Spleen (tissue), 13 donors: ENCODE measurements at places on chromosomes 12 and 14.

GRCh38 chr12:129670256-129670920, 233.4 kb downstream of the TMEM132D start:
- DNase-seq: no peak

DNA sequence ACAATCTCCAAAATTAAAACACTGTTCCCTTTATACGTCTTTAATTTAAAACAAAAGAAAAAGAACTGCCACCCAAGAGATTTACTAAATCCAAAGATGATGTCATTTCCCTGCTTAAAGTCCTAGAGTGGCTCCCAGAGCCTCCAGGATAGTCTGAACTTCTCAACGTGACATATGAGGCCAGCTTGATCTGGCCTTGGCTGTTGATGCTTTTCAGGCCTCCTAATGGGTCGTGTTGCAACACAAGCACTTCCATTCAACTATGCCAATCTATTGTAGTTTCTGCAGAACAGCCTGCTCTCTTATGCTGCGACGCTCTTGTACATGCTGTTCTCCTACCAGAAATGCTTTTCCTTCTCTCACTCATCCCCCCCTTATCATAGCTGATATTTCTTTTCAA, 35.7 kb downstream of the LGR5 start:
- no peak for DNase-seq

DNA sequence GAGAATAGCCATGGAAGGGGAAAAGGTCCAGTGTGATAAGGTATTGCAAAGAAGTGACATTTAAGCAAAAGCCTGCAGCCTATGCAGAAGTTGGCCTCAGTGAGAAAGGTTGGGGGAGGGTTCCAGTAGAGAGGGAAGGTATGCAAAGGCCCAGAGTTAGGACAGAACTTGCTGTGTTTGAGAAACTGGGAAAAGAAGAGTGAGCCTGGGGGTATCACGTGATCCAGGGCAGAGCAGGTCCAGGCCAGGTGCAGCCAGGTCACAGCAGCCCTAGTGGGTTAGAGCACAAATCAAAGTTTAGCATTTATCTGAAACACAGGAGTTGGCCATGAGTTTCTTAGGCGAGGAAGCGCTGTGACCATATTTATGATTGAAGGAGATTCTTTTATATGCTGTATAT, 1.6 kb downstream of the SERPINA5 start:
- no peak for DNase-seq

GRCh38 chr14:52741865-52742264, 11.9 kb downstream of the STYX start:
- no peak for DNase-seq

- DNase-seq: no peak
Measured at GRCh38 chr14:68399971-68400370, 392.9 kb downstream of the ZFP36L1 start.

DNA sequence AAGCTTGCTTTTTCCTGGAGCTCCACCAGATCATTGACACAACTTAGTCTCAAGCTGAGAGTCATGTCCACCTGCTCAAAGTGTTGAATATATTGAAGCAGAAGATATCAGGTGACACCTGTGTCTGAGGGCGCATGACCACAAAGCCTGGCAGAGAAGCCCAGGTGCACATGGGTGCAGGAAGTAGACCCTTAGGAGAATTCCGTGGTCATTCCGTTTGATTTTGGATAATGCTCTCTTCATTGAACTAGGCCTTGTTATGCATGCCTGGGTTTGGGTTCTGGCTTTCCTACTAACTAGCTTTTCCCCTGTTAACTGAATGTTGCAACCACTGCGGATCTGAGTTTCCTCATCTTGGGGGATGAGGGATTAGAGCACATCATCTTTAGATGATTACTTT, 7.1 kb downstream of the ARHGDIB start:
- no peak for DNase-seq

DNA sequence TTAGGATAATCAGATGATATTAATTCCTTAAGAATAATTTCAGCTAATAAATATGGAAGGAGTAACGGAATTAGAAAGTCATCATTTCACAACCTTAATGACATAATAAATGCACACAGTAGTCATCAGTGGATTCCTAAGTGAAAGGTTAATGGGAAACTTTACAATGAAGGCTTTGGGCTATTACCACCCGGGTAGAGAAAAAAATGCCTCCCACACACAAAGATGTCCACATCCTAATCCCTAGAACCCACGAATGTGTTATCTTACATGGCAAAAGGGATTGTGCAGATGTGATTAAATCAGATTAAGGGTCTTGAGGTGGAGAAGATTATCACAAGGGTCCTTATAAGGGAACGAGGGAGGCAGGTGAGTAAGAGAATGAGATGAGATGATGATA, 5.6 kb downstream of the TMED10 start:
- no peak for DNase-seq

DNA sequence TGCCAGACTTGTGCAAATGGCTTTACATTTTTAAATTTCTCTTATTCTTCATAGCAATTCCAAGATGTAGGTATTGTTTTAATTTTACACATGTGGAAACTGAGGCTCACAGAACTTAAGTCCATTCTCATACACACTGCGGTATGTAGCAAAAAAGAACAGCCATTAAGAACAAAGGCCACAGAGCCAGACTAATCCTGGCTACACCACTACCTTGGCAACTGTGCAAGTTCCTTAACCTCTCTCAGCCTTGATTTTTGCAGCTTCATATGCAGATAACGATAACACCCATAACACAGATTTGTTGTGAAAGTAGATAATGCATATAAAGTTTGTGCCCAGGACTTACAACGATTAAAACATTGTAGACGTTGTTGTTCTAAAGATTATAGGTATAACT, 81.1 kb downstream of the ABCC9 start:
- no peak for DNase-seq

GRCh38 chr12:67649261-67649569, 670 bp downstream of the DYRK2 start:
- no peak for DNase-seq

GRCh38 chr14:93329965-93330608, 2.7 kb downstream of the BTBD7 start:
- no peak for DNase-seq

- peak; percentile 85 for DNase-seq
Measured at GRCh38 chr14:76863724-76864407, 37.7 kb downstream of the LRRC74A start.

GRCh38 chr12:118274066-118274465, 98.6 kb downstream of the TAOK3 start:
- no peak for DNase-seq

DNA sequence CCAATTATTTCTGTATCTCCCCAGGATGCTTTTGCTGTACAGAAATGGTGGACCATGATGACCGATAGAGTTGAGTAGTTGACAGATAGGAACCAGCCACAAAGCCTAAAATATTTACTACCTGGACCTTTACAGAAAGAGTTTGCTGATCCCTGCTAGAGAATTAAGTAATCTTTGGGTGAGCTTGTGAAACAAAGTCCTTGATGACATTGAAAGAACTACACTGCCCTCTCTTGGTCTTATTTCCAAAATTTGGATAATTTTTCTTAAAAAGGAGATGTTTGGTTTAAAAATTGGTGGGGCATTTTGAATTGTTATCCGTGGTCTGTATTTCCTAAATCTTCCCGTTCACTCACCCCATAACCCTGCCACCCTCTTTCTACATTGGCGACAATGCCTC, 13.7 kb upstream of the TCTN1 start:
- no peak for DNase-seq

DNA sequence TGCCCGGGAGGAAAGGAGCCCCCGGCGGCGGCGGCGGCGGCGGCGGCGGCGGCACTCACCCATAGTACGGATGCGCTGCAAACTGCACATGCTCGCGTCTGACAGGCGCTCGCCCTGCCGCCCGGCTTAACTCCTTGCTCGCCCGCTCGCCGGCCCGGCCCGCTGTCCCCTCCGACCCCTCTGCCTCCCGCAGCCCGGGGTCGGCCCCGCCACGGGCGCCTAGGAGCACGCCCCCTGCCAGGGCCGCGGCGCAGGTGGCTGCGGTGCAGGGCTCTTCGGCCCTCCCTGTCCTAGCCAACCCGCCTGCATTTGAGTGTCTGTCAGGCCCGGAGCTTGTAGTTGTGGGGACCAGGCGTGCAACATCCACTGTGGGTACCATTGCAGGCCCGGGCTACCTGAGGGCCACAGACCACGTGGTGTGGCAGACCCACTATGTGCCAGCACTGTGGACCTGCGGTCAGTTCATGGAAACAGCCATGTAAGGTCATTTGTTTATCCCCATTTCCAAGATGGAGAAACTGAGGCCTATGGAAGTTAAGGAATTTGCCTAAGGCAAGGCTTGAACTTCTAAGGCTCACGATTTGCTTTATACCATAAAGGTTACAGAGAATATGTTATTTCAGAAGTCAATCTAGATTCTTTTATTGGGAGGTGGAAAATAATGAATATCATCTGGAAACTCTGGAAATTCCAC, 17.6 kb upstream of the PLEKHH1 start:
- peak; percentile 88 for DNase-seq

- no peak for DNase-seq
Measured at GRCh38 chr14:32078023-32078857, 1.1 kb downstream of the ARHGAP5 start.

GRCh38 chr12:110339184-110339952, 58.3 kb downstream of the ATP2A2 start:
- DNase-seq: no peak

- DNase-seq: no peak
Measured at GRCh38 chr14:28966416-28967233, 200.0 kb downstream of the FOXG1 start.

GRCh38 chr12:6213969-6214368, 13.8 kb downstream of the CD9 start:
- no peak for DNase-seq

- no peak for DNase-seq
Measured at GRCh38 chr12:19893514-19893913, 454.2 kb downstream of the AEBP2 start.

DNA sequence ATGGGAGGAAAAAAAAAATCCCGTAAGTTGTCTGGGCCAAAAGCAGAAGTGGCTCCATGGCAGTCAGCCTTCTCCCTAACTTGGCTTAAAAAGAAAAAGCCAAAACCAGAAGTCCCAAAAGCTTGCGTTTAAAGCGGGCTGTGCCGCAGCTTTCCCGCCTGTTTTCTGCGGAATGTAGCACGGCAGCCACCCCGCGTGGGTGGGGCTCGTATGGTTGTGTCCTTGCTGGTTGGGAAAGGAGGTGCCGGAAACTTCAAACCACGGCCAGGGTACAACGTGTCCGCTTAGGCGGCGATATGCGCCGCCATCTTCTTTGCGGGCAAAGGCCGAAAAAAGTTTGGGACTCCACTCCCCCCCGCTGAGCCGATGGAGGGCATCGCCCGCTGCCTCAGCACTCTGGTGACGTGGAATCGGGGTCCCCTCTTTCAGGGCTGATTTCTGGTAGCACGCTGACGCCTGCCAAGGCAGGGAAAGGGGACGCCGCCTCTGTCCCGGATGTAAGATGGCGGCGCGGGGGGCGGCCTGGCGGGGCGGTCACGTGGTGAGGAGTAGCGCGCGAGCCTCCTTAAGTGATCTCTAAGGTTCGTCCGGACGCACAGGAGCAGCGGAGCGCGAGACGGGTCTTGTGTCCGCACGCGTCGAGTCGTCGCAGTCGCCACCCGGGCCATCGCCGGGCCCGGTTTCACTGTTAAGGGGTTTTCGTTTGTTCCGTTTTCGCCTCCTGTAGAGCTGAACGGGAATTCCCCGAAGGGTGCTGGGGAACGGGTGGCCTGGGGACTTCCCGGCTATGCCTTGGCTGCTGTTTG, 135.8 kb downstream of the MON2 start:
- peak; percentile 97 for DNase-seq

GRCh38 chr12:131038961-131039950, 85.5 kb downstream of the ADGRD1 start:
- peak; percentile 70 for DNase-seq

DNA sequence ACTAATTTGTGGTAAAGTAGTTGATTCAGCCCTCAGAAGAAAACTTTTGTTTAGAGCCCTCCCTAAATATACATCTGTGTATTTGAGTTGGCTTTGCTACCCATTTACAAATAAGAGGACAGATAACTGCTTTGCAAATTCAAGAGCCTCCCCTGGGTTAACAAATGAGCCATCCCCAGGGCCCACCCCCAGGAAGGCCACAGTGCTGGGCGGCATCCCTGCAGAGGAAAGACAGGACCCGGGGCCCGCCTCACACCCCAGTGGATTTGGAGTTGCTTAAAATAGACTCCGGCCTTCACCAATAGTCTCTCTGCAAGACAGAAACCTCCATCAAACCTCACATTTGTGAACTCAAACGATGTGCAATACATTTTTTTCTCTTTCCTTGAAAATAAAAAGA, 2.7 kb downstream of the FZD10 start:
- DNase-seq: no peak

- no peak for DNase-seq
Measured at GRCh38 chr12:4261655-4262054, 11.9 kb upstream of the CCND2 start.

GRCh38 chr14:103533137-103533998, 4.4 kb downstream of the TRMT61A start:
- DNase-seq: no peak

DNA sequence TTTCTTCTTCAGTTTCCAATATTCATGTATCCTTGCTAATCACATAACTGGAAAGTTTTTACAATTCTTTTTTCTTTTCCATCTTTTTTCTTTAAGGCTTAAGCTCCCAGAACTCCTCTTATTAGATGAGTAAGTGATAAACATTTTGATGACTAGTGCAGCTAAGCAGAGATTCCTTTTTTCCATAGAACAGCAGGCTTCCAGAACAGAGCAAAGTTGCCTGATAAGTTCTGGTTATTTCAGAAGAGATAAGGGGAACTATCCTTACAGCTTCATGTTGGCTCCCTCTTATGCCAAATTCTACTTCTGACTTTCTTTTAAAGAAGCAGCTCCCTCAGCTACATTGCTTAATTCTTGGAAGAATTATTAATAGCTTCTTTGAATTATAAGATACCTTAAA, 194.7 kb upstream of the FAR2 start:
- no peak for DNase-seq

DNA sequence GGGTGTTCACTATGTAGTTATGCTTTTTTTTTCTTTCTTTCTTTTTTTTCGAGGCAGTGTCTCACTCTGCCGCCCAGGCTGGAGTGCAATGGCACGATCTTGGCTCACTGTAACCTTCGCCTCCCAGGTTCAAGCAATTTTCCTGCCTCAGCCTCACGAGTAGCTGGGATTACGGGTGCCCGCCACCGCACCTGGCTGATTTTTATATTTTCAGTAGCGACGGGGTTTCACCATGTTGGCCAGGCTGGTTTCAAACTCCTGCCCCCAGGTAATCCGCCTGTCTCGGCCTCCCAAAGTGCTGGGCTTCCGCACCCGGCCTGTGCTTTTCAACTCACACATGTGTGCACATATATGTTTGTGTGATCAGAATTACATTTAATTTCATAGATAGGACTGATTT, 38.9 kb upstream of the AMN start:
- DNase-seq: no peak

GRCh38 chr12:12503384-12504078, 59.1 kb downstream of the DUSP16 start:
- DNase-seq: no peak
